ENCODE measurements at places on chromosomes 6 and 20.

DNA sequence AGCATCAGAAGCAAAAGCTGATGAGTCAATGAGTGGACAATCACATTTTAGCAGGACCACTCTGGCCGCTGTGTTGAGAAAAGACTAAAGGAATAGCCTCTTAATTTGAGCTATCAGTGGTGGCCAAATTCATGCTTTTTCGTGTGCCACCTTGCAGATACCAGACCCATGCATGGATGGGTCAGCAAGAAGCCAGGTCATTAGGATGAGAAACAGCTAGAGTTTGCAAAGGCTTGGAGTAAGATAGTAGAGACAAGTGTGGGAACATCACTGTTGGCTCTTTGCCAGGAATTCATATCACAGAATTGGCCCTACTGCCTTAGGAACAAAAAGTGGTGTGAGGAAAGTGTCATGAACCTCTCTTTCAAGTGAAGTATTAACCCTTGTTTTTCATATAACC is 25.5 kb downstream of the MRAP2 start:
- no peak for DNase-seq

DNA sequence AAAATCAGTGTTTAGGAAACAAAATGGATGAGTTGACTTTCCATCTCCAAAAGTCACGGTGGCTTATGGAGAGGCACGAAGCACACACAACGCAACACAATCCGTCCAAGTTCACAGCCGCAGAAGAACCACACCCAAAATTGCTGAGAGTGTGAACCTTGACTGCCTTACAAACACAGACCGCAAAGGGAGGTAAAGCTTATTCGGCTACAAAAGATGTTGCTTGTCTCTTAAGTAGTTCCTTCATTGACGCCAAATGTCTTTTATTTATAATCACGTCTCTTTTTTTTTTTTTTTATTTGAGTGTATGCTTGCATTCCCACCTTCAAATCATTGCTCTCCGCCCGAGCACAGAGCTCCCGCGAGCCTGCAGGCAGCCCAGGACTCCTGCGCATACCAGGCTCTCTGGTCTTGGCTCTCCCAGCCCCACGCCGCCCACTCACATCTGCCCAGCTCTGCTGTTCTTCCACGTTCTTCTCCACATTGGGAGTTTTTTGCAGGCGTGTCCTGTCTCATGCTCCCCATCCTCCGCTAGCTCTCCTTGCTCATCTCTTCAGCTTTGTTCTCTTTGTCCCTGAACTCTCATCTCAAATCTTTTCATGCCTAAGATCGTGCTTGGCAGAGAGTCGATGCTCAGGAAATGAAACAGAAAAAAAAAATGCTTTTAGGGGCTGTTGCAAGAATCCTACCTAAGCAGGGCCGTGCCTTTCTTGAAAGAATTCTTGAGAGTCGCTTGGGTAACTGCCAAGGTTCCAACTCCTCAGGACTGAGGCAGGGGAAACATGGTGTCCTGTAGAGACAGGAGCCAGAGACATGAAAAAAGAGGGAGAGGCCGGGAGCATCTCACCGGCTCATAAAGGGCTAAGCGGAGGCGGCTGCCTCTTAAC is 25.8 kb downstream of the LY86 start:
- DNase-seq, result no peak

DNA sequence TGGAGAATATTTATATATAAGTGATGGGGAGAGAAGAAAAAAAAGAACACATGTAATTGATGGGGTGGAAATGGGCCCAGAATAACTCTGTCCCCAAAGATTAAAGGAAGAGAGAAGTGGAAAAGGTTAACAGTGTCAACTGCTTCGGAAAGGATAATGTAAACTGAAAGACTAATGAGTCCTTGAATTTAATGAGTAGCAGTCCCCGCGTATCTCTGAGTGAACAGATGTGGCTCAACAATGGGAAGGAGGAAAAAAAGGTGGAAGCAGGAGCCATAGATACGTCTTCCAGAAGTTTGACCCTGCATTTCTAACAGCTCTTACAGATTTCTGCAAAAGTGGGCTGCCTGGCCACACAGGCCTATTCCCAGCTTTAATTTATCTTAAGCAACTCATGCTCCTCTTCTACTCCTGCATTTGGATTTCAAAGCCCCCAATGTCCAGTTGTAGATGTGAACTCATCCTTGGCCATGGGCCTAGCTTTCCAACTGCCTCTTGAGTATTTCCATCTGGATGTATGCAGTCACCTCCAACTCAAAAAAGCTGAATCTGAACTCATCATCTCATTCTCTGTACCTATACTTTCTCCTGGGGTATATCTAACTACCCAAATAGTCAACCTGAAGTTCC is 61.3 kb downstream of the DST start:
- DNase-seq, result no peak

DNA sequence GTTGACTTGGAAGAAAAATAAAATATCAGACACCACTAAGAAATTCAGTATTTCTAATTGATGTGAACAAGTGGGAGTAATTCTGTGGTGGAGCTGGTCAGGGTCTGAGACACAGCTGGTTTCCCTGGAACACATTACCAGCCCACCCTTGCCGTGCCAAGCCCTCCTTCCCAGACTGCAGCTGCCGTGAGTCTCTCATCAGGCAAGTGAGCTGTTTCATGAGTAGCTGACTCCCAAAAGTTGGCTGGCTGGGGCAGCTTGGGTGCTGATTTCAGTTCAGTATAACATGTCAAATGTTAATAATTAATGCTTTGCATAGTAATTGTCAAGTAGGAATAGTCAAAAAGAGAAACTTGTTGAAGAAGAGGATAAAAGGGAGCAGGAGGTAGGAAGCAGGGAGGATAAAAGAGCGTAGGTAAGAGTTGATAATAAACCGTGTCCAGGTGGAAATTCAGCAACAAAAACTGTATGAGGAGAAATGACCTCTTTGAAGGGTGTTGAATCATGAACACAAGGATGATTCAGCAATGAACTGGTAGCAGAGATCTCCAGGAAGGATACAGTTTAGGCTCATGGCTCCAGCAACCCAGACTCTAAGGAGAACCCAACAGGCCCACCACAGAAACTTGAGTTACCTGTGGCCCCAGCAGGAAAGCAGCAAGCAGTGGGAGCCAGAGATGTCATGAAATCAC is 110.9 kb upstream of the SSTR4 start:
- DNase-seq, result no peak

DNA sequence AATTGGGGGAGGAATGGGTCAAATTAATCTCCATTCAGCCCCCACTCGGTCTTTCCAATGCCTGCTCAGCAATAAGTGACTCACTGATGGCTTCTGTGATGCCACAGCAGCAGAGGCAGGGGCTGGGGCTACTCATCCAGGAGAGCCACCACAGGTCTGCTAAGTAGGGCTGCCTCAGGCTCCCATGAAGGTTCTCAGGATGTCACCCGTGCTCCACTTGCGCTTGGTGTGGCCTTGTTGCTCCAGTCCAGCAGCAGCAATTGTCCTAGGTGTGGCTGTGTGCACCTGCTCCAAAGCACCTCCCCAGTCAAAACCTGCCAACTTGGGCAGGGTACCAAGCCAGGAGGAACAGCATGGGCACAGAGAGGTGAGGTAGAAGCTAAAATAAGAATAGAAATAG is 627 bp upstream of the LY6G6C start:
- no peak for DNase-seq

DNA sequence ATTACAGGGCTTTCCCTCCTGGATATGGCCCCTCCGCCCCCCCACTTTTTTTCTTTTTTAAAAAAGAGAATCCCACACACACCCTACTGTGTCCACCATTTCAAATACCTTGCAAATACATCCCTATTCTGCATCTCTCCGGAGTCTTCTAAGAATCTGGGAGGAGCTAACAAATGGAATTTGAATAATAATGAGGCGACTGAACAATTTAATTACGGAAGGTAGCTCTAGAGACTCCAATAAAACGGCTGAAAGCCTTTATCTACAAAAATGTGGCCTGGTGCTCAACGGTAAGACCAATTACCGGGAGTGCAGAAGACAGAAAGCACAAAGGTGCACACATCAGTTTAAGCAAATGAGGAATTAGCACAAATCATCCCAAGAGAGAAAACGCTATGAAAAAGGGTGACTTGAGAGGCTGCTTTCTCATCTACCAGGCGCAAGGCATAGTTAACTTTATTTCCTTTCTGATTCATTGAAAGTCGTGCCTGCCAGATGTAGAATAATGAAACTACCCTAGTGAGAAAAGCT is 1.8 kb downstream of the RRAGD start:
- no peak for DNase-seq

- DNase-seq, result no peak
Observed at GRCh38 chr6:163842467-163842866, 427.9 kb downstream of the QKI start.

DNA sequence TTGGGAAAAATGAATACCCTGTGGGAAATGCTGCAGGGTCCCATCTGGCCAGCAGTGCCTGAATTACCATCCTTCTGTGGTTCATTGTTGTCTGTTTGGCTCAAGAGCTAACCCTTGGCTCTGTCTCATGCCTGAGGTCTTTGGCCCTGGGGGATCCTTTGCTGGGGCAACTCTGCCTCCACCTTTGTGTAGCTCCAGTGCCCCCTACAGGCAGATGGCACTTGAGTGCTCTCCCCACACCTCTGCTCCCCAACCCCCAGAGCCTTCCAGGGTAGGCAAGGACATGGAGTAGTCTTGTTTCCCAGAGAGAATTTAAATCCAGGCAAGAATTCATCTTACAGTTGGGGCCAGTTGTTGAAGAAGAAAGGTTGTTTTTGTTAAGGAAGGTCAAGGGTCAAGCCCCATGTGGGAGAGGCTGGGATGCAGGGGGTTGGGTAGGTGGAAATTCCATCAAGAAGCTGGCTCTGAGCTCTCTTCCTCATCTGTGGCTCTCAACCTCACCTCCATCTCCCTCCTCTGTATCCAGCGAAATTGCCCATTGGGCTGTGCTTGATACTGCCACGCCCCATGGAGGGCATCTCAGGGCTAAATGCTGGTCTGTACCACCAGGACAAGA is 44.2 kb downstream of the ZNF831 start:
- DNase-seq, result peak; percentile 62

DNA sequence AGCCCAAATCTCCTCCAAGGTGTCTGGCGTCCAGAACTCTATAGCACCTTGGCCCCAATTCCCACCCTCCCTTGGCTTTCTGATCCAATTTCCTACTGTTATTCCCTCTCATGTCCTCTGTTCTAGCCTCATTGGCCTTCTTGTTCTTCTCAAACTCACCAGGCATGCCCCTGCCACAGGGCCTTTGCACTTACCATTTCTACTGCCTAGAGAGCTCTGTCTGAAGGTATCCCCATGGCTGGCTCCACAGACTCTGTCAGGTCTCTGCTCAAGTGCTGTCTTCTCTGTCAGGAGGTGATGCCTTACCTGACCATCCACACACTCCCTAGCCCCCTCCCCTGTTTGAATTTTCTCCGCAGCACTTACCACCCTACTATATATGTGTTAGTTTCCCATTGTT is 5.6 kb upstream of the BMP6 start:
- no peak for DNase-seq

- DNase-seq, result no peak
Observed at GRCh38 chr6:167934426-167934864, 63.0 kb upstream of the KIF25 start.

DNA sequence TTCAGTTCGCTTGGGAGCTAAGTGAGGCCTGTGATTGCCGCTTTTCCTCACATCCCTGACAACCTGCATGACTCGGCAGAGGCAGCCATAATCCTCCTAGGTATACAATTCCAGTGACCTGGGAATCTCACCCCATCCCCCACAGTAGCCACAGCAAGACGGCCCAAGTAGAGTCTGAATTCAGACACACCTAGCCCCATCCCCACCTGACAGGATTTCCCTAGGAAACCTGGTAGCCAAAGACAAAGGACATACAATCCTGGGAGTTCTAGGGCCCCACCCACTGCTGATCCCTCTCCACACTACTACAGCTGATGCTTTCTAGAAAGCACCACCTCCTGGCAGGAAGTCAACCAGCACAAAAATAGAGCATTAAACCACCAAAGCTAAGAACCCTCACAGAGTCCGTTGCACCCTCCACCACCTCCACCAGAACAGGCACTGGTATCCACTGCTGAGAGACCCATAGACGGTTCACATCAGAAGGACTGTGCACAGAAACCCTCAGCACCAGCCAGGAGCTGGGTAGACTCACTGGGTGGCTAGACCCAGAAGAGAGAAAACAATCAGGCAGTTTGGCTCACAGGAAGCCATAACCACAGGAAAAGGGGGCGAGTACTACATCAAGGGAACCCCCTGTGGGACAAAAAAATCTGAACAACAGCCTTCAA is 17.9 kb upstream of the RUNX2 start:
- DNase-seq, result no peak

DNA sequence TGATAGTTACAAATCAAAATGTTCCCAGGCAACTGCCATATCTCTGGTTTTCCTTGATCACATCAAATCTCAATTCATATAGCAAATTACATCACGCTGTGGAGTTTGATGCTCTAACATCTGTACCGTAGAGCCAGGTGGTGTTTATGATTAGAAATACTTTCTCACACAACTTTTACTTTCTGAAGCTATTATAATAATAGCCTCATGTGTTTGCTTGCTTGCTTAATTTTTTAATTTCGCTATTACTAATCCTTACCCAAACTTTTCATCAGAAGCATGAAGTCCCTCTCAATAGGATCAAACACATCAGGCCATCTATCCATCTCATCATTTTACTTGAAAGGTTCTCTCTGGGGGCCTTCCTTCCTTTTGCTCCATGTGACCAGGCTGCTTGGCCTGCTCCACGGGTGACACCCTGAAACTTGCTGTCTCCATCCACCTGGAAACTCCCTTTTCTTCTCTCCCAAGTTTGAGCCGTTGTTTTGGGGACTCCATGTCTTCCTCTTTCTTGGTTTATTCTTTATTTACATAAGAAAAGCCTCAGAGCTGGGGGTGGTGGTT is 75.4 kb downstream of the ADAT2 start:
- DNase-seq, result no peak

DNA sequence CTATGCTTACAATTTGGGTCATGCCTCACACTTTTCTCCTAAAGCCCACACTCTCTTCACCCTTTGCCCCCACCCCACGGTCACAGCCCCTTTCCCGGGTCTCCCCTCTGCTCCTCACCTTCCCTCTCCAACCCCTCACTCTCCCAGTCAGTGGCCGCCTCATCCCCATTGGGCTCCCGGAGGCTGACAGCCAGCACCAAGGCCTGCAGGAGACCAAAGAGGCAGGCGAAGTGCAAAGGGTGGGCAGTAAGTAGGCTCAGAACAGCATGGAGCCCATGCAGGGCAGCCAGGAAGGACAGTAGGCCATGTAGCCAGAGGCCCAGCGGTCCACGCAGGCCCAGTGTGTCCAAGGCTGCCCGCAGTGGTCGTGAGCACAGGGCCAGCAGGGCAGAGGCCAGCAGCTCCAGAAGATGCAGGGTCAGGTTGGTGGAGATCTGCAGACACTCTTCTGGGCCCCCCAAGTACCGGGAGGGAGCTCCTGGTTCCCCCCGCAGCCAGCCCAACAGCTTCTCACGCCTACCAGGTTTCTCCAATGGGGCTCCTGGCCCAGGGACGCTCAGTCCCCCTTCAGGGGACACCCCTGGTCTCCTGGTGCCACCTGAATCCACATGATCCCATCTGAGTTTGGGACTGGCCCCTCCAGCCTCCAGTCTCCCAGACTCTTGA is 1.5 kb downstream of the C6orf47 start:
- no peak for DNase-seq

GRCh38 chr20:24149881-24150307 is 161.3 kb upstream of the GGTLC1 start:
- DNase-seq, result peak; percentile 72

Measured in Right ventricle myocardium superior (tissue), 1 donor.